EH (cell line): ENCODE measurements at places on chromosomes 1 and 21.

DNA sequence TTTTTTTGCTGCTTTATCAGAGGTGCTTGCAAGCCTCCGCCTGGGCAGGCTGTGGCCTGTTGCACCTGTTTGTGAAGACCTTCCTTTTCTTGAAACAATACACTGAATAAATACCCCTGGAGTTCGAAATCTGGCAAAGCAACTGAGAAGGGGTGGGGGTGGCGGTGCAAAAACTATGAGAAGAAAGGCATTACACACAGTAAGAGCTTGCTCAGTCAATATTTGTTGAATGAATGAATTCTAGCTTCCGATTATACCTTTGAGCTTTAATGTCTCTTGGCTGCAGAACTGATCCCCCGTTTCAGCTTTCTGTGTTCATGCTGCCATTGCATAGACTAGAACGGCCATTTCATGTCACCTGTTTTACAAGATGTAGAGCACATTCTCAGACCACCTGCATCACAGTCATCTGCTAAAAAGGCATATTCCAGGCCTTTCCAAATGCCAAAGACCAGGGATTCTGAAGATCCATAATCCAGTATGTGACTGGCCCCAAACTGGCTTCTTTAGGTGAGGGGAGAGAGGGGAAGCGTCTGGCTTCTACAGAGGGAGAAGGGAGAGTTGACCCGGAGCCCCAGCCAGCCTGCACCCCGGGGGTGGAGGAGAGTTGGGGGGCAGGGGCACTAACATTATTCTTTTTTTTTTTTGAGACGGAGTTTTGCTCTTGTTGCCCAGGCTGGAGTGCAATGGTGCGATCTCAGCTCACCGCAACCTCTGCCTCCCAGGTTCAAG, 111.5 kb downstream of the ETS2 start:
- DNase-seq, result no peak

DNA sequence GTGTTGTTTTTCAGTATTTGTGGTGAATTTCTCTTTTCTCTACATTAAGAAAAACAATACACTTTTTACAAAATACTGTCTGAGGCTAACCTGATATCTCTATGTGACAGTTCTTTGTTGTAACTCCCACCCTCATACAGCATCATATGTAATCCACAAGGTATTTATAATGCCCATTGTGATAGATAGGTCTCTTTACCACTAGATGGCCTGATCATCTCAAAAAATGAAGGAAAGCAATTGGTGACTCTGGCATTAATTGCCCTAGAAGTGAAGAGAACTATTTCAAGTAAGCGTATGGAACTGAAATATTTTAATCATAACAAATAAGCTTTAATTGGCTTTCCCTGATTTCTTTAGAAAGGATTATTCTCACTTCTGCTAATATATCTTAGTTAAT, 36.2 kb upstream of the HFM1 start:
- DNase-seq, result peak; percentile 2

DNA sequence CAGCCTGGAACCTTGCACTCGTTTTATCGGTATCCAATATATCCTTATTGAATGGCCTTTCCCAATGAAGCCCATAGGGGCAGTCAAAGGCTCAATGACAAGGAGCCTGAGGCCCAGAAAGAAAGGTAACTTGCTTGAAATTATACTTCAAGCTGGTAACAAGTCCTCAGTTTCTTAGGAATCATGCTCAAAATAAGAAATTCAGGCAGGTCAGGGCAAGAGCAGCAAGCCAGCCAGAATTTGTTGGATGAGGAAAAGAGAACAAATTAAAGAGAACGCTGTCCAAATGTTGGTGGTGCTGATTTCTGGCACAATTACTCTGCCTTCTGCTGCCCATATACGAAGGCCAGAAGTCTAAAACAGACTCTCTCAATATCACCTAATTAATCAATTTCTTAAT, 77.6 kb downstream of the DDX20 start:
- peak; percentile 26 for DNase-seq

- DNase-seq, result no peak
These were observed 8.1 kb upstream of the IFI44 start for GRCh38 chr1:78641558-78641957.

GRCh38 chr1:65177457-65177856, 29.5 kb downstream of the AK4 start:
- DNase-seq, result peak; percentile 71

DNA sequence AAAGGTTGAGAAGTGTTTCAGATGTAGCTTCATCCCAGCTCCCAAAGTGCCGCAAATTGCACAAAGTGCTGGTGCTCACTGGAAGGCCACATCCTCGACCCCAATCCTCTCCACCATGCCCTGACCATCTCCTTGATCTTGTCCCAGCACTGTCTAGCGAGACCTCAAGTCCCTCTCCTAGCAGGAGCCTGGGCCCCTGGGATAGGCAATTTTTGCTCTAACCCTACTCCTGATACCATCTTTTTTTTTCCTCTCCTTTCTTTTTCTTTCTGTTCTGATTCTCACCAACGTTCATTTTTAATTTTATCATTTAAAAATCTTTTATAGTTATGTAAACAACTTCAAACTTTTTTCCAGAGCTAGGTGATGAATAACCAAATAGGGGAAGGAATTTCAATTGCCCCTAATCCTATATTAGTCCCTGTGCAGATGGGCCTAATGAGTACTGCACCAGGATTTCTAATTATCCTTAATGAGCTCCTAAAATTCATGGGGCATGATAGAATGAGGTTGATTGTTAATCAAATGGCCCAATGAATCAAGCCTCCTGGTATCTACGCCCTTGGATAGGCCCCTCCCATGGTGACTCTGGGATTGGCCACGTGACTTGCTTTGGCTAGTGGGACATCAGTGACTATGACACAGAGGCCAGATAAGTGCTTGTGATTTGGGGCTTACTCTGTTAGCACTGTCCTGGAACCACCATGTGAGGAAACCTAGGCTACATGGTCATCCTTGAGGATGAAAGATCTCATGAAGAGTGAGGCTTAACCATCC, 41.5 kb upstream of the TENT5B start:
- DNase-seq, result no peak

GRCh38 chr1:246569248-246570238, 3.3 kb downstream of the CNST start:
- peak; percentile 69 for DNase-seq

DNA sequence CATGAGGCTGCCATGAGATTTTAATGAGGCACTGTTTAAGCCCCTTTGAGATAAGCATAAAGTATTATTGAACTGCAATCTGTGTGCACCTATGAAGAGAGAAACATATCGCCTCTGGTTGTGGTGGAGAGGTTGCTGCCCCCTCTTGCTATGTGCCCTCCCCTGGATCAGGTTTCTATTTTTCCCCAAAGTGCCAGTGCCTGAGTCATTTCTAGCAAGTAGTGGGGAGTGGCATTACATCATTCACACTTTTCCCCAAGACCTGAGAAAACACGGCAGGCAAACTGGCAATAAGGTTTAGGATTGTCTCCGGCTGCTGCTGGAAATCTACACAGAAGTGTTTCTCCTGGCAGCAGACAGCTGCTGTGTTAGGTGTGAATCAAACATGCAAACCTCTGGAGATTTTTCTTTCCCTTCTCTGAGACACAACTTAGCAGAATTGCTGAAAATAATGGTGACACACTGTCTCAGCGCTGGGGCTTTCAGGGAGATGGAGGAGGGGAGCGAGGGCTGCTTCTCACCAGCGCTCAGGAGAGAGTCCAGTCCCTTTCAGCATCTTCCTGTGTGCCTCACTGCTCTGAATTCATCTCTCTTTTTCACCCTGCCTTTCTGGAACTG, 13.7 kb upstream of the RGS16 start:
- peak; percentile 30 for DNase-seq

DNA sequence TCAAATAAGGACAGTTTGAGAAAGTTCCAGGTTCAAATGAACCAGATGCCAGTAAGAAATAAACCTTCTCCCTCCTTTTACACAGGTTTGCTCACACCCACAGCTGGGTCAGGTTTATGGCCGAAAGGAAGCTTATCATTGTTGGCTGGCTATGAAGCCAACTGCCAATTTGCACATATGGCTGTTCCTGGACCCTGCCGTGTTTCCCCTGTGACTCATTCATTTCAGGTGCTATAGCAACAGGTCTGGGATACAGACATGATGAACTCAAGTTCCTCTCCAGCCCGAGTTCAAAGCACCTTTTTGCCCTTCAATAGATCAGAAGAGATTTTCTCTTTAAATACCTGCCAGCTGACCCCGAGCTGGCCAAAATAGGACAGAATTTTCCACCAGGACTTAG, 134.4 kb upstream of the SMYD2 start:
- DNase-seq, result no peak

GRCh38 chr1:168235548-168235885, 9.7 kb downstream of the SFT2D2 start:
- DNase-seq, result peak; percentile 66

DNA sequence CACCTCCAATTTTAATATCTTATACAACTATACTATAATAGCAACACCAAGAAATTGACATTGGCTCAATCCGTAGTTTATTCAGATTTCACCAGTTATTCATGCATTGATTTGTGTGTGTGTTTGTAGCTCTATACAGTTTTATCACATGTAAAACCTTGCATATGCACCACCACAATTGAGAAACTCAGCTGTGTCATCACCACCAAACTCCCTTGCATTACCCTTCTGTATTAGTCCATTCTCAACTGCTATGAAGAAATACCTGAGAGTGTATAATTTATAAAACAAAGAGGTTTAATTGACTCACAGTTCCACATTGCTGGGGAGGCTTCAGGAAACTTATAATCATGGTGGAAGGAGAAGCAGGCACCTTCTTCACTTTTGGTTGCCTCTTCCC, 162.1 kb downstream of the PATJ start:
- no peak for DNase-seq

- DNase-seq, result no peak
These were observed 186.8 kb downstream of the PBX1 start for GRCh38 chr1:164745736-164746135.

DNA sequence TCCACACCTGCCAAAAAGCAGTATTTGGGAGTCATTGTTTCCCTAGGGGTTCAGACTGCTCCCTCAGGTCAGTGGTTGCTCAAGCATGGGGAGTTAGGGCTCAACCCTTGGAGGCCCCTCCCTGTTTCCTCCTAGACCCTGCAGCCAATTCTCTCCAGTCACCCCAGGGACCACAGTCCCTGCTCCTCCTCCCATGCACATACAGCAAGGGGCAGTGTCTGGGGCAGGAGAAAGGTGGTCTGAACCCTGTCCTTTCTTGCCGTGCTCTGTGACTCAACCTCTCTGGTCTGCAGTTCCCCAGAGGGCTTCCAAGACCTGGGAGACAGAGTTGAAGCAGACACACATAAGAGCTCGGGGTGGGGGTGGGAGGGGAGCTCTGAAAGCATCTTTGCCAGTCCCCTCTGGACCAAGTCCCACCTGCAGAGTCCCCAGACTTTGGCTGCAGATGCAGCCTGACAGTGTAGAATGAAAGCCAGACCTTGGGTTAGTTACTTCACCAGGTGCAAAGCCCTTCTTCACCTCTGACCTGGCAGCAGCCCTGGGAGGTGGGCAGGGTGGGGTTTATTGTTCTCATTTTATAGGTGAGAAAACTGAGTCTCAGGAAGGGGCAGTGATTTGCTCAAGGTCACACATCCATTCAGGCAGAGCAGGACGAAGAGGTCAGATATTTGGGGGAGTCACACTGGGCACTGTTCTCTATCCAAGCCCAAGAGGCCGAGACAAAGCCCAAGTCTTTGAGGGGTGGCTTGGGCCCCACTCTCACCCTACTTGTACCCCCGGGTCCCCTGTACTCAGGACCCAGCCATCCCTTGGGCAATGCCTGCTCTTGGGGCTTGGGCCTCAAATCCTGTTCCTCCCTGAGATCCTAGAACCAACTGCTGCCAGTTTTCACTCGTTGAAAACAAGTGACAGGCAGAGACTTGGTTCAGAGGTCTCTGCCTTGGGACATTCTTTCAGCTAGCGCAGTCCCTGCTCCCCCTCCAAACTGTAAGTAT, 748 bp downstream of the PDZK1IP1 start:
- no peak for DNase-seq

DNA sequence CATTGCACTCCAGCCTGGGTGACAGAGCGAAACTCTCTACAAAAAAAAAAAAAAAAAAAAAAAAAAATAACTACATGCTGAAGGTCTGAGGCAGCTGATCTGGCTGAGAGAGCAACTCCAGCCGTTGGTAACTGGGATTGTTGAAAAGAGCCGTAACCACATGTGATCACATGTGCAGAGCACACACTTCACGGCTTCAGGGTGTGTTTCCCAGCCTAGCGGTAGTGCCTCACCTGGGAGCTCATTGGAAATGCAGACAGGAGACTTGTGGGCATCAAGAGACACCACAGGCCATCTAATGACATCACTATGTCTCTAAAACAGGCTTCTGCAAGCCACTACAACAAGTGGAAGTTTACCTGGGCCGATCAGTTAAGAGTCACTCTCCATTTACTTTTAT, 11.8 kb upstream of the OTUD7B start:
- DNase-seq, result no peak

DNA sequence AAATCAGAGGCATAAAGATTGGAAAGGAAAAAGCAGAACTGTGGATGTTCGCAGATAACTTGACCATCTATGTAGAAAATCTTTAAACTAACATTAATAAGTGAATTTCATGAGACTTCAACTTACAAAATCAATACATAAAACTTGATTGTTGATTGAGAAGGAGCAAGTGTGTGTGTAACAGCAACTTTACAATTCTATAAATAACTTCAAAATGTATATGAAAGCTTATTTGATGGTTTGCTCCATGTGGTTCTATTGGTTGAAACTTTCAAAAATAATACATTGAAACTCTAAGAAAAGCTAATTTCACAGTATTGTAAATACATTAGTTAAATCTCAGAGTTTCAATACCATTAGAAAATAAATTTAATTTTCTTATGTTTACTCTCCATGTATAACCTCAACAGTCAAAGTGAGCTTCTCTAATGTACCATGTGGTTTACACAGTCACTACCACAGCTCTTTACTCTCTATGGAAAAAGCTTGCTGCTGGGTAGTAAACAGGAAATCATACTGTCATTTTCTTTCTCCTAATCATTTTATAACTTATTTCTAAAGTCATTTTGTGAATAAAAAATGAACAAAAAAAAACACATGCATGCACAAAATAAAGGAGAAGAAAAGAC, 12.0 kb downstream of the AKT3 start:
- no peak for DNase-seq
